ENCODE measurements at places on chromosomes 16 and 17. TPM values are rescaled to one million over a fixed set of nuclear protein-coding genes. Genes with fewer than 3 reads are reported as not detected.
A peak's percentile ranks its signal among the peaks of the same experiment; 100 is the strongest.

The DNAI2 gene
- polyA plus RNA-seq = not detected

The GSG1L gene
- polyA plus RNA-seq = not detected

GRCh38 chr16:14523632-14524031 lies 106.4 kb downstream of the PARN start:
- DNase-seq = no peak

DNA sequence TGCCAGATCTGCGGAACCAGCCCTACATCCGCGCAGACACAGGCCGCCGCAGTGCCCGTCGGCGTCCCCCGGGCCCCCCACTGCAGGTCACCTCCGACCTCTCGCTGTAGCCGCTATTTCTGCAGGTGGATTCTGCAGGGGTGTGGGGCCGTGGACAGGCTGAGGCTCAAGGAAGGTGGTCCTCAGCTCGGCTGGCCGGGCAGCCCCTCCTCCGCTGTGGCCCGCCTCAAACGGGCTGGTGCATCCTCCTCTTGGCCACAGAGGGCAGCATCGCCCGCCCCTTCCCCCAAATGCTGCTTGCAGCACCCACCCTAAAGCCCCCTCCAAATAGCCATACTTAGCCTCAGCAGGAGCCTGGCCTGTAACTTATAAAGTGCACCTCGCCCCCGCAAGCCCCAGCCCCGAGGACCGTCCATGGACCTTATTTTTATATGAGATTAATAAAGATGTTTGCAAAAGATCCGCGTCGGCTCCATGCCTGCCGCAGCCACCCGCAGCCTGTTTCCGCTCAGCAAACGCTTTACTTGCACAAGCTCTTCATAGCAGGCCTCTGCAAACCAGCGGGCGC lies 14.9 kb downstream of the SPATA32 start:
- no peak for DNase-seq

GRCh38 chr16:25411396-25412081 lies 153.9 kb upstream of the ZKSCAN2 start:
- DNase-seq = no peak

DNA sequence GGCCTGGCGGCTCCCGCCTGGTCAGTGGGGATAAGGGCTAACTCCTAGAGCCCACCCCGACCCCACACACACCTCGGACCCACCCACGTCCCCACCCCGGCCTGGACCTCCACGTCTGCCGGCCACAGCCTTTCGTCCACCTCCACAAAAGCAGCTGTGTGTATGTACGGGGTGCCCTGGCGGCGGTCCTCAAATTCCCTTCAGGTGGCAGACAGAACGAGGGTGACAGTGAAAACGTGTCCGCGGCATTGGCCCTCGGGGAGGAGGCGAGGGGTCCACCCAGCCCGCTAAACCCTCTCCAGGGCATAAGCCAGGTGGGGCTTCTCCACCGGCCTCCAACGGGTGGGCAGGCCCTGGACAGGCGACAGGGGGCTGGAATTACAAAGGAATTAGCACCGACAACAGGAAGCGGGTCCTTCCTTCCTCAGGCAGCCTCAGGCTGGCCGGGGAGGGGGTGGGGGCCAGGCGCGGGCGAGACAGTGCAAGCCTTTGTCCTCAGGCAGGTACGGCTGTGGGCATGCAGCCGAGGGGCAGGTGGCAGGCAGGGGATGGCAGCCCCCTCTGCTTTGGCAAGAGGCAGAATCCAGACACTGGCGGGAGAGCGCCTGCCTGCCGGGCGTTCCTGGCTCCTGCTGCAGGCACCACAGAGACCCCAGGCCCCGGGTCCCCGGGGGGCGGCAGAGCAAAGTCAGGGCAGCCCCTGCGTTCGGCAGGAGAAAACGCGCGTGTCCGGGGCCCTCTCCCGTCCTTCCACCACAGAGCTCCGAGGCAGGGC lies 12.3 kb upstream of the PITPNA start:
- DNase-seq = no peak

DNA sequence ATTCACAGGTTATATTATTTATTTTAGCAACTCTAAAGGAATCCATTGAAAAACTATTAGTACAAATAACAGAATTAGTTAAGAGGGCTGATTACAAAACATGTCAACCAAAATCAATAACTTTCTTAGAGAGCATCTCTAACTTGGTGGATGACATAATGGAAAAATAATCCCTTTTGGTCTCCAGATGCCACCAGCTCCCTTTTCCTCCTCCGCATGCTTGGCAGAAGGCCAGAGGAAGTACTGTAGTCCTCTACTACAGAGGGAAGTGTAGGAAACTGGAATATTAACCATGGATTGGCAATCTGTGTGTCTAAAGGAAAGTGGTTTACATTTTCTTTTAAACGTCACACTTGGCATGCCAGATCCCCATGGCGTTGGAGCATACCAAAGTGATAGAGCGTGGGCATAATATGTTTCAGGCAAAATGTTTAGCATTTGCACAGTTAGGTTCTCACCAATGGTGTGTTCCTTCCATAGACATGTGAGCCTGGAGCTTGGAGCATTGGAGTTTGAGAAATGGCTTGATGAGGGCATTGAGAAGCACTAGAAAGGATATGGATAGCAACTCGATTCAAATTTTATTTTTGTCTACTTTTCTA lies 106.3 kb downstream of the PRKCB start:
- no peak for DNase-seq

DNA sequence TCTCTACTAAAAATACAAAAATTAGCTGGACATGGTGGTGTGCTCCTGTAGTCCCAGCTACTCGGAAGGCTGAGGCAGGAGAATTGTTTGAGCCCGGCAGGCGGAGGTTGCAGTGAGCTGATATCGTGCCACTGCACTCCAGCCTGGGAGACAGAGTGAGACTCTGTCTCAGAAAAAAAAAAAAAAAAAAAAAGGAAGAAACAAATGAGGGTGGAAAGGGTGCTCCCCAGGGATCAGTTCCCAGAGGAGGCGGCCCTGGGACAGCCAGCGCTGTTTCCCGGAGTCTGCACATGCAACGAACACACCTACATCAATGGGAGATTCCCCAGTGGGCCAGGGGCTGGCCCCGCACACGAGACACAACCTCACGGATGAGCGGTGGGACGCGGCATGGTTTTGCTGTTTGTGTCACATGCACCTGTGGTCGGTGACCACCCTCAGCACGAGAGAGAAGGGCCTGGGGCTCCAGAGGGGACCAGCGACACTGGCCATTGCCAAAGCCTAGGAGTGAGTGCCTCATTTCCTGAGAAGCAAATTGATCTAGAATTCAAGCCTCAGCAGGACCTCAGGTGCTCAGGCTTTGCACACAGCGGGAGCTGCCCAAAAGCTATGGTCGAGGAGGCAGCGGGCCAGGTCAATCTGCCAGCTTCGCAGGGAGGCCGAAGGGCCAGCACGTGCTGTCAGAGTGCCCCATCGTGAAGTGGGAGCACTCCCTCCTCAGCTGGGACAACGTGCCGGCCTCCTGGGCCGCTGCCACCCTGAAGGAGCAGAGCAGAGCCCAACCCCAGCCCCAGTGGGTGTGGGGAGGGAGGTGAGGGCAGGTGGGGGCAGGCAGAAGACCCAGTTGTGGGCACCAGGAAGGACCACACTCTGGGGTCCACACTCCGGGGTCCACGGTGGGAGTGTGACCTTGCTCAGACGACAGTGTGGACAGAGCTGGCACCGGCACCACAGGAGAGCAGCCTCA lies 13.8 kb upstream of the WDR45B start:
- DNase-seq = no peak

DNA sequence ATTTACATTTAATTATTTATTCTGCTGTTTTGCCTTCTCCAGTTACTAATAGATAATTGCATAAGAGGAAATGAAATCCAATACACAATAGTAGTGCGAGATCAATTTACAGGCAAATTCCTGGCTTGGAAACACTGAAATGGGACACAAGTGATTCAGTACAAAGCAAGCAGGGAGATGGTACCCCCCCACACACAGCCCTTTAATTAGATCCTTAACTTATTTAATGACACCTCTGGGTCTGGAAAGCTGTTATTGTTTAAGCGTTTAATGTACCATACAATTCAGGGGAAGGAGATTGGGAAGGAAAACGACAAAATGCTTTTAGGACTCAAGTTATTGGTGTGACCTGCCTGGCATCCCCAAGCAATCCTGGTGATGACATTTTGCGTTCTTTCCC lies 318.2 kb downstream of the NPIPA8 start:
- no peak for DNase-seq

- DNase-seq = peak; percentile 60
Observed at GRCh38 chr17:50198026-50198669, 3.3 kb downstream of the COL1A1 start.

GRCh38 chr16:23843143-23843542 lies 7.4 kb downstream of the PRKCB start:
- no peak for DNase-seq

All from liver (tissue), 10 donors.